CD4-positive, alpha-beta T cell (primary cell): ENCODE measurements at places on chromosomes 7 and 10. TPM values are rescaled to one million over a fixed set of nuclear protein-coding genes. Genes with fewer than 3 reads are reported as not detected.
A peak's percentile ranks its signal among the peaks of the same experiment; 100 is the strongest.

Gene KCNH2
- total RNA-seq = 2.3 TPM

Gene WNT2
- total RNA-seq = not detected

Gene XRCC2
- total RNA-seq = 0.25 TPM

GRCh38 chr7:81244224-81244623 lies 325.4 kb upstream of the SEMA3C start:
- H3K4me1 ChIP-seq = no peaks in the 10 kb centered on the region
- no peak overlapping the region for H3K27ac ChIP-seq
- H3K27me3 ChIP-seq = no peaks in the 10 kb centered on the region

DNA sequence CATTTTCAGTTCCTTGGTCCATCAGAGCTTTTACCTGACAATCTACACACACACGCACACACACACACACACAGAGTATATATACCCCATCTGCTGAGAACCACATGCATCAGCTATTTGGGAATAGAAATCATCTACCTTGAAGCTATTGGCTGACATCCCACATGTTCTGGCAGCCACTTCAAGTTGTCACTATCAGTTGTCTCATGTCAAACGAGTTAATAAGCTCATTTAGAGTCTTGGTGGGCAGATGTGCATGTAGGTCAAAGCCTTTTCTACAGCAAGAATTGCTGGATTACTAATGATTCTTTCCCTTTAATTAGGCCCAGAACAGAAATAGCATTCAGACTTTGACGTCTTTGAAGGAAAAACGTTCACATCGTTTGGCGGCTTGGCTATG lies 36.8 kb downstream of the COL28A1 start:
- no peak overlapping the region for H3K4me3 ChIP-seq
- no peak overlapping the region for H3K27ac ChIP-seq
- no peaks in the 10 kb centered on the region for H3K4me1 ChIP-seq
- no peaks in the 10 kb centered on the region for H3K36me3 ChIP-seq
- no peaks in the 10 kb centered on the region for H3K27me3 ChIP-seq

DNA sequence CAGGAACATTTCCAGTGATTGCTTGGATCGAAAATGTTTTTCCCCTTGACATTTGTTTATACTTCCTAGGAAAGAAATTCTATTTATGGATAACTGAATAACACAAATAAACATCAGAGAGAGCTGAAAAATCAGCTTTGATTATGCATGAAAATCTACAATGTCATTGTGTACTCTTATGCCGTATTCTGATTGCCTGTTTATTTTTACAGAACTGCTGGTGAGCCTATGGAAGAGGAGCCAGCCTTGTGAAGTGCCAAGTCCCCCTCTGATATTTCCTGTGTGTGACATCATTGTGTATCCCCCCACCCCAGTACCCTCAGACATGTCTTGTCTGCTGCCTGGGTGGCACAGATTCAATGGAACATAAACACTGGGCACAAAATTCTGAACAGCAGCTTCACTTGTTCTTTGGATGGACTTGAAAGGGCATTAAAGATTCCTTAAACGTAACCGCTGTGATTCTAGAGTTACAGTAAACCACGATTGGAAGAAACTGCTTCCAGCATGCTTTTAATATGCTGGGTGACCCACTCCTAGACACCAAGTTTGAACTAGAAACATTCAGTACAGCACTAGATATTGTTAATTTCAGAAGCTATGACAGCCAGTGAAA lies 121.5 kb downstream of the TWIST1 start:
- H3K27ac ChIP-seq = no peak overlapping the region
- H3K4me1 ChIP-seq = no peaks in the 10 kb centered on the region
- no peak overlapping the region for H3K4me3 ChIP-seq
- H3K36me3 ChIP-seq = no peaks in the 10 kb centered on the region
- no peak for DNase-seq

- no peak for DNase-seq
- no peaks in the 10 kb centered on the region for H3K4me1 ChIP-seq
- no peak overlapping the region for H3K4me3 ChIP-seq
These were observed 151.0 kb upstream of the FRMD4A start for GRCh38 chr10:14481752-14482151.

DNA sequence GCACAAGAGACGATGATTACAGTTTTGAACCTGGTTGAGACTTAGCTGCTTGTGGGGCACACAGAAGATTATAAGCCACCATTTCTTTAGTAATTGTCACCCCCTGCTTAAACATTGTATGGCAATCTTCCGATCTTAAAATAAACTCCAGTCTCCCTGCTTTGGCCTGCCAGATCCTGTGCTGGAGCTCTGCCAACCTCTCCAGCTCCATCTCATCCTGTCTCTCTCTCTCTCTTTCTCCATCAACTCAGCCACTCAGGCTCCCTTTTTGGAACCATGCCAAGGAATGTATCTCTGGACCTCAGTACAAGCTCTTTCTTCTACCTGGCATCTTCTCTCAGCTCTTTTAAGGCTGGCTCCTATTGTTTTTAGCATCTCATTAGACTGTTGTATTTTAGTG lies 1053.2 kb downstream of the REEP3 start:
- no peaks in the 10 kb centered on the region for H3K4me1 ChIP-seq
- no peak overlapping the region for H3K27ac ChIP-seq
- DNase-seq = no peak
- no peaks in the 10 kb centered on the region for H3K27me3 ChIP-seq
- no peak overlapping the region for H3K4me3 ChIP-seq

DNA sequence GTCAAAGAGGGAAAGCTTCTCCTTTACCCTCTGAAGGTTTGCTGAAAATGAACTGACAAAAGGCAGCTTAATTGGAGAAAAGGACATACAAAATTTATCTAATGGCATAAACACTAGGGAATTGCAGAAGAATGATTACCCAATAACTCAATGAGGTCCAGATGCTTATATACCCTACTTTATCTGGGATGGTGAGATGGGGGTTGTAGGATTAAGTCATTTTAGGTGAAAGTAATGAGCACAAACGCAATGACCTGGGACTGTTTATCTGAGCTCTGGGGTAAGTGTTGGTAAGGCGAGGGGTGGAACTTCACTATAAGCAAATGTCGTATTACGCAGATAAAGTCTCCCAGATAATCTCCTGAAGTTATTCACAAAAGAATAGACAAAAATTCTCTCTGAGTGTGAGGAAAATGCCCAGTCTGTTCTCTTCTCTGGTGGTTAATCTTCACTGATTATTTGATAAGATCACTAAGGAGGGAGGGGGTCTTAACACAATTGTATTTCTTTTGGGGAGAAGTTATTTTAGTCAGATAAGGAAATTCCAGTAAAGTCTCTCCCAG lies 1067.8 kb downstream of the DNAJB9 start:
- no peaks in the 10 kb centered on the region for H3K36me3 ChIP-seq
- no peaks in the 10 kb centered on the region for H3K4me1 ChIP-seq
- H3K27ac ChIP-seq = no peak overlapping the region
- no peak for DNase-seq
- no peak overlapping the region for H3K4me3 ChIP-seq

DNA sequence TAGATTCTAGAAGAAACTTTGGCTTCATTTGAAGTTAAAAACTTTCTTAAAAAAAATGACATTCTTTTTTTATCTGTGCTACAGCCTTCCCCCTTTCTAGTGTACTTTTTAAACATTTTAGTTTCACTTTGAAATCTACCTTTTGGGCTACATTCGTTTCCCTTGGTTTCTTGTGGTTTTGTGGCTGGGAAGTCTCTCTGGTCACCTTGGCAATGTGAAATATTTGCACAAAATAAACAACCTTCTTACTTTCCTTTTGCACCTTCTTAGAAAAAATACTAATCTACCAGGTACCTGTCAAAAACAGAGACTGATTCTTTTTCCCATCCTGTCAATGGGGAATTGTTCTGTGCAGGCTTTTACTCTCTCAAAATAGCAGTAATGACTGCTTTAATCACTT lies 350.2 kb downstream of the GATA3 start:
- peak; percentile 38 for DNase-seq
- H3K27me3 ChIP-seq = no peaks in the 10 kb centered on the region
- H3K27ac ChIP-seq = peak overlapping the region; percentile 68
- peaks cover 65% of the 10 kb centered on the region for H3K4me1 ChIP-seq
- peak overlapping the region; percentile 14 for H3K4me3 ChIP-seq

GRCh38 chr10:67302701-67303100 lies 376.9 kb downstream of the LRRTM3 start:
- no peak overlapping the region for H3K4me3 ChIP-seq
- H3K4me1 ChIP-seq = no peaks in the 10 kb centered on the region
- no peaks in the 10 kb centered on the region for H3K27me3 ChIP-seq
- no peak overlapping the region for H3K27ac ChIP-seq

GRCh38 chr10:33026422-33026821 lies 68.4 kb upstream of the ITGB1 start:
- H3K27me3 ChIP-seq = no peaks in the 10 kb centered on the region

- H3K27me3 ChIP-seq = no peaks in the 10 kb centered on the region
- no peaks in the 10 kb centered on the region for H3K36me3 ChIP-seq
- no peak overlapping the region for H3K4me3 ChIP-seq
- no peaks in the 10 kb centered on the region for H3K4me1 ChIP-seq
- DNase-seq = no peak
These were observed 199.5 kb downstream of the SH2D4B start for GRCh38 chr10:80737209-80737608.
